ENCODE measurements at places on chromosomes 6 and 20.

DNA sequence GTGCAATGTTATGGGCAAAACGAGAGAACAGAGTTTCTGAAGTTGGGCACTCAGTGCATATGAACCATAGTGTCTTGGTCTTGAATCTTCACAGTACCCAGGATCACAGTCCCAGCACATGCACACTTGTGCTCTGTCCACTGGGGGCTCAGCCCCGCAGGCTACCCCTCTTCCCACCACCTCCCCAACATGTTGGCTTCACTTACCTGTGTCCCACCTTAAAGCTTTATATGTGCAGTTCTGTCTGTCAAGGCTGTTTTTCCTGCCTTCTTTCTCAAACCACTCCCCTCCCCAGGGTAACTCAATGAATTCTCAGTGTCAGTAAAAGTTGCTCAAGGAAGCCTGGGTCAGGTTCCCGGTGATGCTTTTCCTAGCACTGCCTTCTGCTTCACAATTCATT lies 129.9 kb downstream of the DOK5 start:
- no peak for DNase-seq

DNA sequence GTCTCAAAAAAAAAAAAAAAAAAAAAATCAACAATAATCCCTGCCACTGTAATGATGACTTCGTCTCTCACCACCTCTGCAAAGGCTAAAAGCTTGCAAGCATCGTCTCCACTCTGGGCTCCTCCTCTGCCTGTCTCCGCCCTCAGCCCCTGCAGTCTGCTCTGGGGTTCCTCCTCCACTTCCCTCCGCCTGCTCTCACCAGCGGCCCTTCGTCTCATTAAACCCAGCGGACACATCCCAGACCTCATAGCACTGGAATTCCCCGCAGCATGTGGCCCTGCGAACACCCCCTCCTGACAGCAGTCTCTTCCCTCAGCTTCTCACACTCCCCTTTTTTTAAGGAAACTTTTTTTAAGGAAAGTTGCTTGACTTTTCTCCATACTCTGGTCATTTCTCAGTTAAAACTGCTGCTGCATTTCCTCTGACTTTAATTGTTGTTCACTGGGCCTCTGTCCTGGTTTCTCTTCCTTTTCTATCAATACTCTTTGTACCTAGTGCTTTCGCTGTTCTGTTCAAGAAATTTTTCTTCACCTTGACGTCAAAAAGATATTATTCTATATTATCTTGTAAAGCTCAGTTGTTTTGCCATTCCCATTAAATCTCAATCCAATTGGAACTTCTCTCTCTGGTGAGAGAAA lies 70.9 kb upstream of the PLEKHG1 start:
- no peak for DNase-seq

- DNase-seq, result peak; percentile 53
These were observed 437.8 kb upstream of the ID4 start for GRCh38 chr6:19399406-19399805.

DNA sequence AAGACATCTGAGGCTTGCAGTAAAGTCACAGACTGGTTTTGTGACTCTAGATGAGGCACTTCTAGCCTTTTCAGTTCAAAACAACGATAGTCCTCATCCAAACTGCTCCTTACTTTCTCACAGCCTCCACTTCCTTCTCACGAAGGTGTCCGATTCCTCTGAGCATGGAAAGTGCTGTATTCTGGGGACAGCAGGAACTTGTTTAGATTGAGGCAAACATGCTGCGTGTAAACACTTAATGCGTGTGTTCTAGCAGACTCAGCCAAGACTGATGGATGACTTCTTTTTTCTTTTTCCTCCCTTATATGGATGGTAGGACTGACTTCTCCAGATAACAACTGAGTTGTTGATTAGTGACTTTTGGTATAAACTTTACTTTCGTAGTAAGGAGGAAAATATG lies 80.2 kb upstream of the PRDM1 start:
- DNase-seq, result no peak

DNA sequence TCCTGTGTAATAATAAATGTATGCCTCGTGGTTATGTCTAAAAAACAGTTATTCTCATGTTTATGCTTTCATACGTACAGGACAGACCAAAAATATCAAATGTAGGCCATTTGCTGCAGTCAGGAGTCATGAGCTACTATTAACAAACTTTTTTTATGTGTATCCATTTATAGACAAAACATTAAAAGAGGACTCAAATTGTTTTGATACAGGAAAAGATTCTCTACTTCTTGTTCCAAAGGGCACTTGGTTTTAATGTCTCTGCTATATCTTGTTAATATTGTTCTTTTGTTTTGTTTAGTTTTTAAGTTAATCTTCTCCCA lies 155.2 kb downstream of the ZDHHC14 start:
- DNase-seq, result no peak

DNA sequence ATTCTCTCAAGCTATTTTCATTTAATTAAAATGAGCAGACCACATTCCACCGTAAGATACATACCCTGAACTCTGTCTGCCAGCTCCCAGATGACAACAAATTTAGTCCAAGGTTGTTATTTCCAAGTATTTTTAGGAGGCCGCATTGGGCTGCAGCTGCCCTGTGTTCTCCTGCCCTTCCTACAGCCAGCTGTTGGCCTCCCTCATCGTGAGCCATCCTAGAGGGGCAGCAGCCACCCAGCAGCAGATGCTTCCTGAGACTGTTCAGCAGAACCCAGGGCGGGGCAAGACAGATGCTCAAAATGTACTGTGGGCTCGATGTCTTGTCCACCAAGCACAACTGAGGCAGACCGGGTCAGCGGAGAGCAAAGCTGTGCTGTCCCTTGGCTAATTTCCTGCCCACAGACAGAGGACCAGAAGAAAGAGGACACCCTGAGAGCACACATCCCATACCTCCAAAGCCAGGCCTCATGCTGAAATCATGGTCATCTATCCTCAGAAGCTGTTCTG lies 16.4 kb downstream of the GABRR1 start:
- DNase-seq, result no peak

Measured in MG63 (cell line).